ENCODE measurements at places on chromosomes 6 and 20. TPM values are rescaled to one million over a fixed set of nuclear protein-coding genes. Genes with fewer than 3 reads are reported as not detected.

DNA sequence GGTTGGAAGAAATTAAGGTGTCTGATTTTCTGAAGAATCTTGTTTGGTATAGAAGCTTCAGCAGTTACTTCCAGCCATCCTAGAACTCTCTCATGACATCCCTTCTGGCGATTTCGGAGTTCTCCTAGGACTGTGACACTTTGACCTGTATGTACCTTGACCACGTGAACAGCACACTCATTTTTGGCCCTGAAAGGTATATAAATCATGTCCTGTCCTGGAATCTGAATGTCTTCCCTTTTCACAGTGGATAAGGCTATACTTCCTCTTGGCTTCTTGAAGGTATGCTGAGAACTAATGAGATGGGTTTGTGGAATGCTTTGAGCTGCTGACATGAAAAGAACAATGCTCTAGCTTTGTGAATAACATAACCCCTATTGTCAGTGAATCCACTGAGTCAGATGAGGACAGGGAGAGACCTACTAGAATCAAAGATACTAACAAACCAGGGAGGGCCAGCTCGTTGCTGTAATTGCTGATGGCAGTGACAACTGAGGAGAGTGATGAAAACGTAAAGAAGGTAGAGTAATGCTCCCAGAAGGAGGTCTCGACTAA is 6.0 kb upstream of the ZDHHC14 start:
- DNase-seq: no peak
- H3K4me3 ChIP-seq: no peak overlapping the region
- H3K36me3 ChIP-seq: no peaks in the 10 kb centered on the region
- peaks cover 6% of the 10 kb centered on the region for H3K4me1 ChIP-seq

DNA sequence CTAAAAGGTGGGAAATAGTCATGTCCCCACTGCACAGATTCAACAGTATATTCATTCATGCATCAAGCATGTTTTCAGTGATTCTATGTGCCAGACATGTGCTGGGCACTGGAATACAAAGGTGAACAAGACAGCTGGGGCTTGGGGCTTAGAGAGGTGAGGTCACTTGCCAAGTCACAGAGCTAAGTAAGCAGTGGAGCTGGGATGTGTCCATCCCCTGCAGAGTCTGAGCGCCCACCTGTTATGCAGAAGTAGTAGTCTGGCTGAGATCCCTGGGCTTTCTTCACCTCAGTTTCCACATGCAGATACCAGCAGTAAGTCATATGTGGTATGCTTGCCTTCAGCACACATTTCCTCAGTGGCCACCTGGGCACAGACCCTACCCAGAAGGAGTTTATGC is 263.8 kb downstream of the DHX35 start:
- DNase-seq: no peak
- H3K4me3 ChIP-seq: no peak overlapping the region
- no peaks in the 10 kb centered on the region for H3K36me3 ChIP-seq
- no peaks in the 10 kb centered on the region for H3K27me3 ChIP-seq
- H3K27ac ChIP-seq: no peak overlapping the region

Gene PKIB
- total RNA-seq: 2.1 TPM

Gene PLA2G7
- total RNA-seq: 38.8 TPM

Gene POLH
- total RNA-seq: 21.4 TPM
